ENCODE measurements at places on chromosomes 5 and 9.

- DNase-seq: no peak
These were observed 158.7 kb downstream of the IRX2 start for GRCh38 chr5:2592766-2593165.

GRCh38 chr9:36842560-36843530, 191.2 kb downstream of the PAX5 start:
- DNase-seq: no peak

- DNase-seq: no peak
These were observed 41.5 kb downstream of the SAR1B start for GRCh38 chr5:134590992-134591659.

DNA sequence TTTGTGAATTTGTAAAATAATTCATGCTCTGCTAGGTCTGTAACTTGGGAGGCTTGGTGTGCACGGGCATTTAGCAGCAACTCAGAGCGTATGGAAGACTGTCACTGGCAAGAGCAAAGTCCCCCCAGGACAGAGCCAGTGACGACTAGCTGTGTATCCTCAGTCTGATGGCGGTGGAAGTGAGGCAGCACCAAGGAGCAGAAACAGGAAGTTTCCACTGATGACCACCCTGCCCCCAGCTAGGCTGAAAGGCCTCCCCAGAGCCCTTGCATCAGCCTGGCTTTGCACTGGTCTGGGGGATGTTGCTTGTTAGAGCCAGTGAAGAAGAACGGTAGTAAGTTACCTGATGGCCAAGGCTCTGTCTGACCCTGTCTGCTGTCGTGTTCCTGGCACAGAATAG, 66.8 kb upstream of the ABL1 start:
- DNase-seq: no peak

DNA sequence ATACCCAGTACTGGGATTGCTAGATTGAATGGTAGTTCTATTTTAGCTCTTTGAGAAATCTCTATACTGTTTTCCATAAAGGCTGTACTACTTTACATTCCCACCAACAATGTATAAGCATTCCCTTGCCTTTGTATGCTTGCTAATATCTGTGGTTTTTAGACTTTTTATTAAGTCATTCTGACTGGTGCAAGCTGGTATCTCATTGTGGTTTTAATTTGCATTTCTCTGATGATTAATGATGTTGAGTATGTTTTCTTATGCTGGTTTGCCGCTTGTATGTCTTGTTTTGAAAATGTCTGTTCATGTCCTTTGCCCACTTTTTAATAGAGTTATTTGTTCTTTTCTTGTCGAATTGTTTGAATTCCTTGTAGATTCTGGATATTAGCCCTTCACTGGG, 512.7 kb upstream of the PAPPA start:
- no peak for DNase-seq

GRCh38 chr5:98787131-98787719, 13.8 kb downstream of the RGMB start:
- DNase-seq: no peak

- DNase-seq: no peak
These were observed 54.7 kb downstream of the NR2F1 start for GRCh38 chr5:93637697-93638096.

GRCh38 chr5:52811067-52811749, 23.5 kb downstream of the ITGA1 start:
- no peak for DNase-seq

GRCh38 chr5:151417712-151418111, 29.7 kb upstream of the SLC36A1 start:
- no peak for DNase-seq

DNA sequence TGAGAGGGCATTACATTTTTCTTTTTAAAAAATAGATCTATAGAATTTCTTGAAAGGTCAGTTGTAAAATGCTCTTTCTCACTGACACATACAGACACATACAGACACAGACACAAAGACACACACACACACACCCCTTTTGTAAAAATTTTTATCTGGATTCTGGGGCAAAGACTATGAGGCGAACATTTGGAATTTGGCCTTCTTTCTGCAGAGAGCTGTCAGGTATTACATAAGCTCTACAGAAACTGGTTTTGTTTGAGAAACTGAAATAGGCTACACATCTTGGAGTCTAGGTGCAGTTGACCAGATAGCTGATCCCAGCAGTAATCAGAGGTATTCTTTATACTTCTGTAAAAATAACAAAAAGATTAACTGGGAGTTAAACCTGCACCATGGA, 315.9 kb upstream of the RPS23 start:
- no peak for DNase-seq

DNA sequence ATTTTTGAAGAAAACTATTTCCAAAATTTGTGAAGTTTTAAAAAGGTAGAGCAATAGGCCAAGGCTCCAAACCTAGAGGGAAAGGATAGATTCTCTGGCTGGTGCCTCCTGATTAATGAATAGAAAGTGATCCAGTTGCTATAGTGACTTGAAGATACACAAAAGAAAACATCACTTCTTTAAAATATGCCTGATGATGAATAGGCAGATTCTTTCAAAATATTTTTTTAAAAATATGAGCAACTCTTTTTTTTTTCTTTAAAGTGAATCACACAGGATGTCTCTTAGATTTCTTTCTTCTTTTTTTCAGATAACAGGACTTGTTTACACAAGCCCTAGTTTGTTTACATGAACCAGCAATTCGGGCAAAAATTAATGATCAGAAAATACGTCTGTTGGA, 124.4 kb downstream of the RFK start:
- no peak for DNase-seq

GRCh38 chr9:37370968-37371563, 51.4 kb upstream of the GRHPR start:
- no peak for DNase-seq

- no peak for DNase-seq
These were observed 269.7 kb downstream of the ISL1 start for GRCh38 chr5:51652980-51653379.

DNA sequence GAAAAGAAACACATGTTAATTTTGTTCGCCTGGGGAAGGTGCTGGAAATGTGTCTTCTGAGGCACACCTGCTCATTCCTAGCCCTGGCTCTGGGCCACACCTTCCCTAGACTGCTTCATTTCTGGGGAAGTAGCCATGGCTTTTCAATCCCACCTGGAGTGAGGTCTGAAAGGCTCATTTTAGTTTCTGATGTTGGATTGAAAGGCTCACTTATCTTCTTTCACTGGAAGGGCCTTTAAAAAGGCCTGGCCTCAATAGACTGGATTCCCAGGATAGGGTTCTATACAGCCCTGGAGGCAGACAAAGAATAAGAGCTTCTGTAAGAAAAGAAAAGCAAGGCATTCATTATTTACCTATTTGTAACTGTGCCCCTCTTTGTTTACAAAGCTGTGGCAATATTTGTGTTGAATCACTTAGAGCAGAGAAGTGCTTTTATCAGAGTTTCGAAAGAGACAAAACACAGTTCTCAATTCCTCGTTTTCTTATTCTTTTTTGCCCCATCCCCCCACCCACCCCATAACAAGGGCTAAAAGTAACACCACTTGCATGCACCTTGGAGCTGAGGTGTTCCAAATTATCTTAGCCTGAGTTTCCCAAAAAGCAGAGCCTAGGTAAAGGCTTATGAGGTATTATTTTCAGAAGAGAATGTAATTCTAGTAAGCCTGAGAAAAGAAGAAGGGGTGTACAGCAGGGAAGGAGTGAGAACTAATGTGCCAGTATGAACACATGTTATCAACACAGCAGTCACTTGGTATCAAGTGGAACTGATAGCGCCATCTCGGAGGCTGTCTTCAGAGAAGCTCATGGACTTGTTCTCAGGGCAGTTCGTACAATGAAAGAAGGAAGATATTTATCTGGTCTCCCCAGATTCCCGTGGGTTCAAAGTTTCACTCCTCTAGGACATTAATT, 413.1 kb downstream of the KCTD16 start:
- DNase-seq: no peak

DNA sequence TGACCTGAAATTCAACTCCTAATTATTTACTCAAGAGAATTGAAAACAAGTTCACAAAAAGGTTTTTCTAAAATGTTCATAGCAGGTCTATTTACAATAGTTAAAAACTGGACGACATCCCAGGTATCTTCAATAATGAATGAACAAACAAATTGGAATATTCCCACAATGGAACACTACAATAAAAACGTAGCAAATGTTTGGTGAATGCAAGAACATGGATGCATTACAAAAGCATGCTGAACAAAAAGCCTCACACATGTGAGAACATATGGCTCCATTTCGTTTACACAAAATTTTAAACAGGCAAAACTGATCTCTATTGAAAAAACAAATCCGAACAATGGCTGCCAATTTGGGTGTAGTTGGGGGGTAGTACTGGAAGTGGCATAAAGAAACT, 669.9 kb downstream of the MTRR start:
- no peak for DNase-seq

DNA sequence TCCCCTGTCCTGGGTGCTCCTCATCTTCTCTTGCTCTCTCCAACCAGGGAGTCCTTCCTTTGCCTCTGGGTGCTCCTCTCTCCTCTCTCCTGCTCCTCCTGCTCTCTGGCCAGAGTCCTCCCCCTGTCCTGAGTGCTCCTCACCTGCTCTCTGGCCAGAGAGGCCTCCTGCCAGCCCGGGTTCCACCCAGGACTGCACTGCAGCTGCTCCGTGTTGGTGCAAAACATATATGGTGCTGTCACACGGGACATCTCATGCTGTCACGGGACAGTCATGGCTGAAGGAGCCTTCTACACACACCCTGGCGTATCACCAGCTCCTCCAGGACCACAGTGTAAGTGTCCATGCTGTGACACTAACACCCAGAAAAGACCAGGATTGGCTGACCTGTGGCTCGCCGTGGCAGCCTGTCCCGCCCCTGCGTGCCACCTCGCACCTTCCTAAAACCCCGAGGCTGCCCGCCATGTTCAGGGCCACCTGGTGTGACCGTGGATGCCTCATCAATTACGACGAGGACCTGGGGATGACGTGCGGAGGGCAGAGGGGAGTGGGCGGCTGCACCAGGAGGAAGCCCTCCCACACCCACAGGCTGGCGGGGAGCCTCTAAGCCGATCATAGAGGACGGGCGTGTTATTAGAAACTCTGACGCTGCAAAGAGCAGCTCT, 27.9 kb upstream of the SLC6A3 start:
- DNase-seq: no peak

GRCh38 chr5:15248731-15249130, 251.2 kb upstream of the FBXL7 start:
- no peak for DNase-seq

GRCh38 chr5:68644971-68645370, 429.4 kb downstream of the PIK3R1 start:
- DNase-seq: no peak

- no peak for DNase-seq
These were observed 15.1 kb upstream of the PPARGC1B start for GRCh38 chr5:149714877-149715502.

DNA sequence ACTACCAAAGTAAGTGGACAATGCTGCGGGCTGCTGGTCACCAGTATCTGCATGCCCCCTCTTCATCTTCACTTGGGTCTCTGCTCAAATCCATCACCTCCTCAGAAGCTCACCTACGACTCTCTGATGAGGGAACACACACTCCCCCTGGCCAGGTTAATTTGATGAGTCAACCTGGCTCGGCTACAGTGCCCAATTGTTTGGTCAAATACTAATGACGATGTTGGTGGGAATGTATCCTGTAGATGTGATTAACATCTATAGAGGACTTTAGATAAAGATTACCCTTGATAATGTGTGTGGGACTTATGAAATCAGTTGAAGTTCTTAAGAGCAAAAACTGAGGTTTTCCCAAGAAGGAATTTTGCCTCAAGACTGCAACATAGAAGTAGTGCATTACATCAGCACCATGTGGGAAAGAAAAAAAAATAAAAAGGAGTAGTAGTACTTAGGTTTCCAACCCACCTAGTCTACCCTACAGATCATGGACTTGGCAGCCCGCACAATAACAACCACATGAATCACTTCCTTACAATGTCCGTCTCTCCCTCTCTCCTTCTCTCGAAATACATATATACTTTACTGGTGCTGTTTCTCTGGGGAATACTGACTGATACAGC, 467.3 kb downstream of the DNAH5 start:
- no peak for DNase-seq

GRCh38 chr5:1723476-1723875, 76.2 kb downstream of the MRPL36 start:
- DNase-seq: no peak

DNA sequence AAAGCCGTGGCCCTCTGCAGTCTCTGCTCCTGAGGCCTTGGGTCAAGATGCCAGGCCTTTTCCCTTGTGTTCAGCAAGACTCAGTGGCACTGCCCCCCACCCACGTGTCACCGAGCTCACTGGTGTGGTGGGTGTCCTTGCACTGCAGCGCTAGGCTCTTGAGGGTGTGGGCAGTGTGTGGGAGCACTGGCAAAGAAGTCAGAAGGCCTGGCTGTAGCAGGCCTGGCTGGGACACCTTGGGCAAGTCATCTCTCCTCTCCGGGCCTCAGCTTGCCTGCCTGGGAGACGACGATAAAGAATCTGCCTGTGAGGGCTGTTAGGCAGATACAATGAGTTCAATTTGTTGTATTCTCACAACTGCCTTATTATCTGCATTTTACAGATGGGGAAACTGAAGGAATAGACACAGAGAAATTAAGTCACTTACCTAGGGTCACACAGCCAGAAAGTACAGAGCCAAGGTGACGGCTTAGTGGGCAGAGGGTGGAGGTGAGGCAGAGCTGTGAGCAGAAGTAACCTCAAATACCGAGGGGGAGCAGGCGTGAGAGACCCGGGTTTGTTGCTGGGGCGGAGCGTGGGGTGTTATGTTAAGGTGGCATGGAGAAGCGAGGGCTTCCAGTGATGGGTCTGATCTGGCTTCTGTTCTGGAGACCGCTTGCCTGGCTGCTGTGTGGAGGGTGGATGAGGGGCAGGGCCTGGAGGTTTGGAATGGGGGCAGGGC, 1.4 kb downstream of the TSPAN17 start:
- no peak for DNase-seq

- DNase-seq: no peak
These were observed 58.3 kb downstream of the MFAP3 start for GRCh38 chr5:154097031-154097430.

DNA sequence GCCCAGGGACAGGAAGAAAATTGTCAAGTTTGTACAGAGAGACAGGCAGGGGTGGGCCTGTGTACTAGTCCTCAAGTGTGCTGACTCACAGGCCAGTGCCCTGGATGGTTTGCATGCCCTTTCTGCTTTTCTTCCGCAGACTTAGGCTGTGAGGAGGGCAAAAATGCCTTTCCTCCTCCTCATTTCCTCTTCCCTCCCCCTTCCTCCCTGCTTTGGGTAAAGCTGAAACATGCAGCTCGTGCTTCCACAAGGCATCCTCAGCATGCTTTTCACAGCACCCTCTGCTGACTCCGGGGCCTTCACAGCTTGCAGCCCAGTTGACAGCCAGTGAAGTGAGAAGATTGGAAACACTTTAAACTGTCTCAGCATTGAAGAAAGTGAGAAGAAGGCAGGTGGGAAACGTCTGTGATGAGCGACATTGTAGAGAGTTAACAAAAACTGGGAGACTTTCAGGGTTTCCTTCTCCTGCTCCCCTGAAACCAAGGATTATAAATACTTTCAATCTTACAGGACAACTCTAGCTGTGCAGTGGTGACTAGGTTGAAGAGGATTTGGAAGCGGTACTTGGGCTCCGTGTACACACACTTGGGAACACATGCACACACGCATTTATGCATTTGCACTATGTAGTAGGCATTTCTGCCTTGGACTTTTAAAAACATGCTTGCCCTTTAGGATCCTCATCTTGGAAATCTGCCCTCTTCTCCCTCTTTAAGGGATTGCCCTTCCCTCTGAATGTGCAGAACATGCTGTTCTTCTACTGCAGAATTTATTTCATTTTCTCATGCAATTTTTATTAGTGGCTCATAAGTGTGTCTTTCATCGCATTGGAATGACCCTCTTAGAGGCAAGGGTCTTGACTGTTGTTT, 138.8 kb downstream of the GRIA1 start:
- no peak for DNase-seq

- DNase-seq: no peak
These were observed 62.7 kb downstream of the ATP10B start for GRCh38 chr5:160789219-160789859.

- DNase-seq: no peak
These were observed 87.7 kb downstream of the MACIR start for GRCh38 chr5:103346162-103346748.

Data from pancreas (tissue), 10 donors.